ENCODE measurements at places on chromosomes 7 and 10. TPM values are rescaled to one million over a fixed set of nuclear protein-coding genes. Genes with fewer than 3 reads are reported as not detected.

Gene ASB10
- total RNA-seq: not detected

Gene TACR2
- total RNA-seq: 0.61 TPM

Gene SFTPA1
- not detected for total RNA-seq

DNA sequence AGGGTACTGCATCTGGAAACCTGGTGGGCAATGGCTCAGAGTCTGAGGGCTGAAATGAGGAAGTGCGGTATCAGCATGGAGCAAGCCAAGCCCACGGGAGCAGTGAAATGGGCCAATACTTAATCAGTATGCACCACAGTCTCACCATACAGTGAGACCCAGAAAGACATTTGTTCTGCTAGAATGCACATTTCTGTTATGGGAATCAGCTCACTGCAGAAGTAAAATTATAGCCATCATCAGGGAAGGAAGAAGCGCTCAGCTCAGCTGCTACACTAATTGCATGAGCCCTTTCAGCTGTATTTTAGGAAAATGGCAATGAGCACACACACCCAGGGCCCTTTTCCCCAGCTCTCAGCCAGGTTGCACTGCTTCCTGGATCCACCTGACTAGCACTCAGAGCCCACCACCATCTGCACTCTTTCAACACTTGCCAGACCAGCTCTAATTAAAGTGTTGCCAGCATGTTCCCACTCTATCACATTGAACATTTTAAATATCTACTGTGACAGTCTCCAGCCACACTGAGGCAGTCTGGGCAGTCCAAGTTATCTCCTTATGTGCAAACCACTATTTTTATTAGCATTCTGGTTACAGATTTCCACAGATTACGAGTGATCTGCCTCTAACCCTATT lies 44.2 kb upstream of the PIK3AP1 start:
- no peak for DNase-seq

GRCh38 chr7:143397710-143398530 lies 10.7 kb downstream of the EPHA1 start:
- DNase-seq: no peak

- no peak for DNase-seq
Measured at GRCh38 chr10:4763960-4764428, 62.0 kb upstream of the AKR1E2 start.

DNA sequence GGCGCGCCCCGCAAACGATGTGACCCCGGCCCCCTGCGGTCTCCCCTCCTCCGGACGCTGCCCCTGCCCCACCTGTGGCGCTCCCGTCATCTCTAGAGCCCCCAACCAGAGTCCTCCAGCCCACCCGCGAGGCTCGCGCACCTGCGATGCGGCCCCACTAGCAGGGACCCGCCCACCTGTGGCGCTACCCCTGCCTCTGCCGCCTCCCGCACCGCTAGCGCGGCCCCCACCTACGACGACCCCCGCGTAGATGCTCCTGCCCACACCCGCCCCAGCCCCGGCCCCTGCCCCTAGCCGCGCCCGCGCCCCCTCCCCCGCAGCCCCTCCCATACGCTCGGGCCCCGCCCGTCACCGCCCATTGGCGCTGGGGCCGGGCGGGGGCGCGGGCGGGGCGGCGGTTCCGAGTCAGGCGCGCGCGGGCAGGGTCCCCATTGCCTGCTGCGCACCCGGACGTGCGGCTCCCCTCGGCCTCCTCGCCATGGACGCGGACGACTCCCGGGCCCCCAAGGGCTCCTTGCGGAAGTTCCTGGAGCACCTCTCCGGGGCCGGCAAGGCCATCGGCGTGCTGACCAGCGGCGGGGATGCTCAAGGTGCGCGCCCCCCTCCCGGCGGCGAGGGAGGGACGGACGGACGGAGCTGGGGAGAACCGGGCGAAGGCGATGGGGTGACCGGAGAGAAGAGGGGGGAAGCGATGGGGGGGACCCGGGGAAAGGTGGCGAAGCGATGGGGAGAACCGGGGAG lies at the start of gene PFKP:
TSS of gene PFKP (plus strand) at position 431 of the 741 bp plus-strand sequence. CDS start at position 479, 48 bp downstream.
- no peak for DNase-seq

- DNase-seq: no peak
Measured at GRCh38 chr7:134813663-134814396, 34.4 kb downstream of the CALD1 start.

DNA sequence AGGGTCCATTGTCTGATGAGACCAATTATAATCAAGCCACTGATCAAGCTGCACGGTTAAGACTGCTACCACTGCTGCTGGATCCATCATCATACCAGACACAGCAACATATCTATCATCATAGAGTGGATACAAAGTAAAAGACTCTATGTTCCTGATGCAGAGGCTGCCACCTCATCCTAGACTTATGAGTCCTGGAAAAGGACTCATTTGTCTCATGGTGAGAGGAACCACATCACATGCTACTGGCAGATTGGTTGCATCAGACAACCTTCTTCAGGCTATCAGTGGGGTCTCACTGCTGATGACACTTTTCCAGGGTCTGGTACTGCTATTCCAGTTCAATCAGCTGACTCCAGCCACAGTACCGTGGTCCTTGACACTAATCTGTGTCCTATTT lies 79.0 kb downstream of the ABI1 start:
- no peak for DNase-seq

GRCh38 chr7:2168615-2169311 lies 64.0 kb downstream of the MAD1L1 start:
- DNase-seq: peak; percentile 57

DNA sequence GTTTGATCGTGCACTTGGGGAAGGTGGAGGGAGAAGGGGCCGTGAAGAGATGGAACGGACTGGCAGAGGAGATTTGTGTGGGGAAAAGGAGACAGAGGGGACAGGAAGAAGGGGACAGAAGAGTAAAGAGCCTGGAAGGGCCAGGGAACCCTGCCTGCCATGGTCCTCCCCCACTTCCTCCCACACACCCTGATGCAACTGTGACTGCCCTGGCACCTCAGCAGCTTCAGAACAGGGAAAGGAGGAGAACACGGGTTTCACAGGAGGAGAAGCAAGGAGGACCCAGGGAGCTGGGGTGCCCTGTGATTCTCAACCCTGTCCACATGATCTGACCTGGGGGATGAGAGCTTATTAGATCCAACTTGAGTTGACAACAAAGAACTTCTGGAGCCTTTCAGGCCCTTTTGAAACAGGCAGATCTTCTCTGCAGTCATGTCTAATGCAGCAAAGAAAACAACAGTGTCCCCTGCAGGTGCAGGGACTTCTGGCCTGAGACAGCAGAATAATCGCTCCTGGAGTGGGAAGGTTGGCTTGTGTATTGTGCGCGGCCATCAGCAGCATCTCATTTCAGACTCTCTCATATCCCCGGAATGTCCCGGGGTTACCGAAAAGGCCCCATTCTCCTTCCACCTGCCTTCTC lies 421.6 kb downstream of the PAXIP1 start:
- DNase-seq: no peak

DNA sequence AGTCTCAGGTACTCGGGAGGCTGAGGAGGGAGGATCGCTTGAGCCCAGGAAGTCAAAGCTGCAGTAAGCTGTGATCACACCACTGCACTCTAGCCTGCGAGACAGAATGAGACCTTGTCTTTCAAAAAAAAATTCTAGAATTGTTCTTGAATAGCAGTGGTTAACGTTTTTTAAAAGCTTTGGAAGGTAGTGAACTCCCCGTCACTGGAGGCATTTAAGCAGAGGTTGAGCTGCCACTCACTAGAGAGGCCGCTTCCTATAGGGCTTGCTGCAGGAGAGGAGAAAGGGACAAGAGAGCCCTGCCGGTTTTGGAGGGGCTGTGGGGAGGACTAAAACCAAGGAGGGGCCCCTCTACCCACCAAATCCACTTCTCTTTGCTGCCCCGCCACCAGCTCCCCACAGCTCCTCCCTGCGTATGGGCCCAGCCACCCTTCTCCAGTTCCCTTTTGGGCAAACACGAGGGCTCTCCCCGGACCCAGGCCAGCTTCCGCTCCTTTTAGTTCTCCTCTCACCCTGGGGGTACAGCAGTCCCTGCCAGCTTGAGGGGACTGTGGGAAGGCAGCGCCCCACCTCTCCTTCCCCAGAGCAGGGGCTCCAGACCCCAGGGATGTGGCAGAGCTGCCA lies 86.9 kb upstream of the GTF2I start:
- DNase-seq: no peak

GRCh38 chr10:16944402-16944801 lies 127.2 kb upstream of the RSU1 start:
- DNase-seq: no peak

- DNase-seq: no peak
Measured at GRCh38 chr7:107711301-107711700, 32.6 kb upstream of the CBLL1 start.

- DNase-seq: no peak
Measured at GRCh38 chr10:44193166-44193565, 191.7 kb downstream of the CXCL12 start.
